ENCODE measurements at places on chromosomes 1 and 21.

DNA sequence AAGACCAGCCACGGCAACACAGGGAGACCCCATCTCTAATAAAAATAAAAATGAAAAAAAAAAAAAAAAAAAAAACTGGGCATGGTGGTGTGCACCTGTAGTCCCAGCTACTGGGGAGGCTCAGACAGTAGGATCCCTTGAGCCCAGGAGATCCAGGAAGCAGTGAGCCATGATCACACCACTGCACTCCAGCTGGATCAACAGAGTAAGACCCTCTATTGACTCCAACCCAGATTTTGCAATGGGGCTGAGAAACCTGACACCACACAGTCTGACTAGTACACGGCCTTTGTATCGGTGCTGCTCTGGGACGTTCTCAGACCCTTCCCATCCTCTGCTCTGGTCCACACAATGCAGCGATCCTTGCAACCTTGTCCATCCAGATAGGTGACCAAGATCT lies 31.8 kb downstream of the SPATA21 start:
- DNase-seq: no peak

DNA sequence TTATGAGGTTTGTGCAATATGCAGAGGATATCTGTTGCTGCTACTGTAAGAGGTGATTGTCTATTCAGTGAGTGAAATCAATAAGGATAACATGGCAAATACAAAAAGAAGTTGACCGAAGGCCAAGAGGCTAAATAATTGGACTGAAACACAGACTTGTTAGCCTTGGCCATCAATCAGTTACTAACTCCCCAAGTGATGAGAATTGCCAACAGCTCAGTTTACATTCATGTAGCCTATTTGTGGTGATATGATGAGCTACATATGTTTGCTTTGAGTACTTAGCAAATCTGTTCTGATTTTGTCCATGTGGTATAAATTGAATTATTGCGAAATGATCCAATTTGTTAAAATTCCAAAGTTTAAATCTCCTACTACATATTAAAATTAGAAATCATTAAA lies 68.6 kb upstream of the VAV3 start:
- no peak for DNase-seq

- DNase-seq: no peak
Observed at GRCh38 chr1:166353213-166353612, 186.4 kb upstream of the FAM78B start.

DNA sequence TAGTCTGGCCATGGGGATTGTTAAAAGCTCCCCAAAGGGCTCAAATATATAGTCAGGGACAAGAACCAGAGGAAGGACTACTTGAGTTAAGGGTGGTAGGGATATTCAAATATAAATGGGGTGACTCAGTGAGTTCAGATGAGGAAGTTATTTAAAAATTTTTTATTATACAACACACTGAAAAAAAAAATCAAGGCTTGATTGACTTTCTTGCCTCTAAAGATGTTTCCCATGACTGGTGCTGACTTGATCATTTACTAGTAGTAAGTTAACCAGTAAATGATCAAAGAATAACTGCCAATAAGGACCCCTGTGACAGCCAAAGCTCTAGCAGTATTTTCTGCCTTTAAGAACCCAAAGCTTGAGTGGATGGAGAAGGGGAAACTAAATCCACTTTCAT lies 357.6 kb upstream of the NR5A2 start:
- no peak for DNase-seq

DNA sequence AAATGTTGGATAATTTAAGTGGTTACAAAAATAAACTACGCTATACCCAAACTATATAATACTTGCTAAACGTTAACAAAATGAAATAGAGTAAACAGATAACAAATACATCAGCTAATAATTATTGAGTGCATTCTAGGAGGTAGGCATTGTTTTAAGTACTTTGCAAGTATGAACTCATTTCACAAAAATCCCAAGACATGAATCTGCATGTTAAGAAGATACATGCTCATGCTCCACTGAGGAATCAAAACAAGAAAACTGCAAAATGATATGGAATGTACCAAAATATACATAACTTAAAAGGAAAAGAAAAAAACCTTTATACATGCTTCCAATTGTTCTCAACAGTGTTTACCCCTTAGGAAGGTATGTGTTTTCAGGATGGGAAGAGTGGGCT lies 2.5 kb downstream of the FRRS1 start:
- DNase-seq: no peak

GRCh38 chr1:185408700-185409270 lies 91.7 kb upstream of the IVNS1ABP start:
- DNase-seq: no peak

- DNase-seq: peak; percentile 5
Observed at GRCh38 chr1:149936170-149936991, at the start of gene MTMR11. Gene MTMR11, minus strand, starts transcription at chr1:149936879. Its CDS starts 232 bp downstream, at chr1:149936647.

- DNase-seq: no peak
Observed at GRCh38 chr21:31193761-31194160, 150.3 kb downstream of the TIAM1 start.

GRCh38 chr1:78856096-78856495 lies 150.4 kb downstream of the ADGRL4 start:
- no peak for DNase-seq

- DNase-seq: no peak
Observed at GRCh38 chr1:54163051-54163450, 10.3 kb upstream of the CDCP2 start.

DNA sequence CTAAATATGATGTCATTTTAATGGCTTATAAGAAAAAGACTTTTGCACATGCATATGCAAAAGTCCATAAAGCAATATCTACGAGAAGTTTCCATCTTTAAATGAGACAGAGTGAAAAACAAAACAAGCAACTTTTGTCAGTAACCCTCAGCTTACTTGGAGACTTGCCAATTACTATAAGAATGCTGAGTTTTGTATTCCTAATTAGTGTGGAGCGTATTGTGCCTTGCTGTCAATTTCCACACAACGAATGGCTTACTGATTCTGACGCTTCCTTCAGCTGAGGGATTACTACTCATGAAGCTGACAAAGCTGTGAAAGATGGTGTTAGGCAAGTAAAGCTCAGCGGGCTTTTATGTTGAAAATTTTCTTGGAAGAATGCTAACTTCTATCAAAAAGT lies 440.4 kb upstream of the ADAMTS5 start:
- peak; percentile 27 for DNase-seq

- peak; percentile 88 for DNase-seq
Observed at GRCh38 chr1:228734881-228735801, at the start of gene RHOU. Gene RHOU, plus strand, starts transcription at chr1:228735479. Its CDS starts 264 bp downstream, at chr1:228735743.
